ENCODE measurements at places on chromosomes 6 and 20.

- no peak for DNase-seq
Measured at GRCh38 chr6:67666177-67666964, 968.7 kb upstream of the ADGRB3 start.

GRCh38 chr20:4559906-4560305, 161.8 kb upstream of the PRND start:
- no peak for DNase-seq

- peak; percentile 92 for DNase-seq
Measured at GRCh38 chr6:126033696-126034095, 47.4 kb downstream of the TRMT11 start.

- DNase-seq = no peak
Measured at GRCh38 chr20:60244373-60245146, 286.3 kb downstream of the CDH26 start.

GRCh38 chr20:56361900-56362299, 3.1 kb downstream of the FAM210B start:
- no peak for DNase-seq

DNA sequence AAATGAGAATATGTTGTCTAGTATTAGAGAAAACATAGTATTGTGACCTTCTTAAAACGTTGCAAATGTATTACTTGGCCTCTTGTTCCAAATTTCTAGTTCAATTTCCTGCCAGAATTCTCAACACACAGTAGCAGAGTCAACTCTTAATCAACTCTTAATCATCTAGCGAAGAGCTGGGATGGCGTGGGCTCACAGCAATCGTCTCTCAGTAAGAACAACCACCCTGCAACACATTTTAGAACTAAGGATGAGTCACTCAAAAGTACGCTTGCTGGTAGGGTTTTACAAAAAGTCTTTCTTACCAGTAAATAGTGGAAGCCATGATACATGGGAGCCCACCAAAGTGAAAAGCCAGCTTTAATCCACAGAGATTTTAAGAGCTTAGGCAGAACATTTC, 24.6 kb downstream of the GPR6 start:
- peak; percentile 17 for DNase-seq

- no peak for DNase-seq
Measured at GRCh38 chr6:2529211-2529719, 221.5 kb downstream of the MYLK4 start.

GRCh38 chr20:11124849-11125505, 451.2 kb upstream of the JAG1 start:
- peak; percentile 63 for DNase-seq

- no peak for DNase-seq
Measured at GRCh38 chr20:50331469-50332363, 141.1 kb downstream of the CEBPB start.

- DNase-seq = no peak
Measured at GRCh38 chr6:28235912-28236452, 10.9 kb downstream of the ZSCAN9 start.

- DNase-seq = no peak
Measured at GRCh38 chr6:106731144-106731842, 101.9 kb downstream of the QRSL1 start.

DNA sequence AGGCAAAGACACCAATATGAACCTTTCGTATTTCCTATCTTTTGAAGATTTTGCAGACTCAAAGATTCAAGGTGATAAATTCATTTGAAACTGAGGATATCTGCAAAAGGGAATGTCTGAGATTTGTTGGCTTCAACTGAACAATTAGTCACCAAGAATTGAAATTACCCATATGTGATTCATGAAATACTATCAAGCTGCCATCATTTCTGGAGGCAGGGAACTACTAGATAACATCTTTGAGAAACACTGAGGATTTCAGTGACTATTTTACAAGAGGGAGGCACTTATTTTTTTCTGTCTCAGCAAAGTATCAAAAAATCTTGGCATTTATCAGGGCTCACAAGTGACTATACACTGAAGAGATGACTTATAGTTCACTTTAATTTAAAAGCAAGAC, 39.8 kb upstream of the MMS22L start:
- peak; percentile 16 for DNase-seq

DNA sequence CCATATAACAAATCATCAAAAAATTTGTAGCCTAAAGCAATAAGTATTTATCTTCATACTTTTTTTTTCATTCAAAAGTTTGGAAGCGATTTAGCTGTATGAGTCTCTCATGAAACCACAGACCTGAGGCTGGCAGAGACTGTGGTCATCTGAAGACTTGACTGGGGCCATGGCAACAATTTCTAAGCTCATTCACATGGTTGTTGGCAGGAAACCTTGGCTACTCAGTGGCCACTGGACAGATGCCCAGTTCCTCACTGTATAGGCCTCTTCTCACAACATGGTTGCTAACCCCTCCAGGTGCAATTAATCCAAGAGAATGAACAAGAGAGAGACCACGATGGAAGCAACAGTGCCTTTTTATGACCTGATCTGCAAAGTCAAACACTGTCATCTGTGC, 235.9 kb downstream of the BTBD3 start:
- peak; percentile 78 for DNase-seq

- DNase-seq = peak; percentile 6
Measured at GRCh38 chr6:119961450-119961849, 611.9 kb upstream of the MAN1A1 start.

- DNase-seq = no peak
Measured at GRCh38 chr6:110216140-110216539, 35.9 kb downstream of the CDC40 start.

DNA sequence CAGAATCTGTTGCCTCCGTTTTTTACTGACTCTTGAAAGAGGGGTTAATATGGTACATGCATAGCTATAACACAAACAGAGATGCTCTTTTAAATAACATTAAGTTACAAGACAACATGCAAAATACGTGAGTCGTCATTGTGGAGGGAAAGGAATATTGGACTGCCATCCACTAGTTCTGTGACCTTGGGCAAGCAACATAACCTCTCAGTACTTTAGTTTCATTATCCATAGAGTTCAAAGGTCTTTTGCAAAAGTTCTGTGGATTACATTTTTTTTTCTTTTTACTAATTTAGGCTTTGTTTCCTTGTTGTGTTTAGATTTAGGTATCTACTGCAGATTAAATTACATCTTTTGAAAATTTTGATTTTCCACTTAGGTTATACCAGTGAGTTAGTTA, 70.5 kb downstream of the MACROD2 start:
- DNase-seq = no peak

DNA sequence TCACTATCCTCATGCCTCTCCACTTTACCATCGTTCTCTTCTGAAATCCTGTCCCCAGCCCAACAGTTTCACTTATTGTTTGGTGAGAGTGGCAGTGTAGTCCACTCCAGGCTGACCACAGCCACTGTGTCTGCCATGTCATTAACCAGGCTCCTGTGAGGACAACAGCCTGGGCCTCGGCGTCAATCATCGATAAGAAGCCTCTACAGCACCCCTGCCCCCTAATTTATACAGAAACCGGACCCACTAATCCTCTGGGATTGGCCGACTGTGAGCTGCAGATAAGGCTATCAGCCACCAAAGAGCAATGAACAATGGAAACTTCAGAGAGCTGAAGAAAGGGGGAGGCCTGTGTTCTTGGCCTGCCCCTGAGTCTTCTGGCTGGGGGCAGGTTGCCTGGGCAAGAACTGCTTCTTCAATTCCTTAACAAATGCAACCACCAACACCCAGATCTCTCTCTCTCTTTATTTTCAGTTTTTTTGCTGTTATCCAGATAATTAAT, 3.4 kb downstream of the EGFL8 start:
- no peak for DNase-seq

Measured in fibroblast of mammary gland (primary cell).